ENCODE measurements at places on chromosomes 2 and 18. TPM values are rescaled to one million over a fixed set of nuclear protein-coding genes. Genes with fewer than 3 reads are reported as not detected.

IGFBP2 gene
- 104 TPM for total RNA-seq

GRCh38 chr18:45688113-45688512 is 35.9 kb upstream of the SLC14A1 start:
- peak; percentile 51 for DNase-seq
- peaks cover 17% of the 10 kb centered on the region for H3K4me1 ChIP-seq
- H3K27ac ChIP-seq: no peak overlapping the region
- H3K36me3 ChIP-seq: no peaks in the 10 kb centered on the region
- H3K4me3 ChIP-seq: no peak overlapping the region
- no peaks in the 10 kb centered on the region for H3K27me3 ChIP-seq

ANKRD23 gene
- total RNA-seq: 6.4 TPM

DNA sequence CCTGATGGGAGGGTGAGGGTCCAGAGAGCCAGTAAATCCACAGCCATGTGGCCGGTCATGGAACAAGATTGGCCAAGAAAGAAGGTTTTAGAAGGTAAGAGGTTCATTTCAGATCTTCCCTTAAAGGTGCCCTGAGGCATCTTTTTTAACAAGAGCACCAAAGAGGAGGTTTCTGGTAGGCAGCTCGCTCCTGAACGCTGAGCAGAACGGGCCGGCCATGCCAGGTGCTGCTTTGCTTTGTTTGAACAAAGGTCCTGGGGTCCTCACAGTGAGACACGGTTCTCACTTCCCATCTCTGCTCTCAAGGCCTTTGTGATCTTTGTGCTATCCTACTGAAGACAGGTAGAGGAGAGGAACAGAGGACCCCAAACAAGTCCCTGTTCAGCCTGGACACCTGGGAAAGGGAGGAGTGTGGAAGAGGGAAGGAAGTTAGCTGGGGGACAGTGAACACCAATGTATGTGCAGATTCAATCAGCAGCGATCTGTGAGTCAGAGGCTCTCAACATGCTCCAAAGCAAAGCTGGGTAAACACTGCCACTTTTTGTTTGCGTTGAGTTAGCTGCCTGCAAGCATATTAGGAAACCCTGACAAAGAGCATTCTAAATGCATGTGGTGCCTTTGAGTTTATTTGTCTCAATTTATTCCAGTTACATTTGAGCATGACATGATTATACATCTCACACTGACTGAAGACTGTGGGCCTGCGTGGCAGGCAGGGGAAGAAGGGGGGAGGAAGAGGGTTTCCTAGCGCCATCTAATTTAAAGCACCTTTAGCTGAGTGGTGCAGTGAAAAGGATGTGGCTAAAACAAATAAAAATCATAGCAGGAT is 102.4 kb downstream of the ASB1 start:
- H3K27ac ChIP-seq: no peak overlapping the region
- no peaks in the 10 kb centered on the region for H3K4me1 ChIP-seq
- no peaks in the 10 kb centered on the region for H3K27me3 ChIP-seq
- DNase-seq: peak; percentile 65
- H3K36me3 ChIP-seq: no peaks in the 10 kb centered on the region

MC2R gene
- not detected for total RNA-seq

GRCh38 chr2:234683950-234684349 is 187.1 kb upstream of the ARL4C start:
- H3K4me1 ChIP-seq: peaks cover 30% of the 10 kb centered on the region
- H3K27me3 ChIP-seq: no peaks in the 10 kb centered on the region
- no peak overlapping the region for H3K27ac ChIP-seq
- no peak overlapping the region for H3K4me3 ChIP-seq
- DNase-seq: peak; percentile 28
- no peaks in the 10 kb centered on the region for H3K36me3 ChIP-seq

CREG2 gene
- not detected for total RNA-seq

DNA sequence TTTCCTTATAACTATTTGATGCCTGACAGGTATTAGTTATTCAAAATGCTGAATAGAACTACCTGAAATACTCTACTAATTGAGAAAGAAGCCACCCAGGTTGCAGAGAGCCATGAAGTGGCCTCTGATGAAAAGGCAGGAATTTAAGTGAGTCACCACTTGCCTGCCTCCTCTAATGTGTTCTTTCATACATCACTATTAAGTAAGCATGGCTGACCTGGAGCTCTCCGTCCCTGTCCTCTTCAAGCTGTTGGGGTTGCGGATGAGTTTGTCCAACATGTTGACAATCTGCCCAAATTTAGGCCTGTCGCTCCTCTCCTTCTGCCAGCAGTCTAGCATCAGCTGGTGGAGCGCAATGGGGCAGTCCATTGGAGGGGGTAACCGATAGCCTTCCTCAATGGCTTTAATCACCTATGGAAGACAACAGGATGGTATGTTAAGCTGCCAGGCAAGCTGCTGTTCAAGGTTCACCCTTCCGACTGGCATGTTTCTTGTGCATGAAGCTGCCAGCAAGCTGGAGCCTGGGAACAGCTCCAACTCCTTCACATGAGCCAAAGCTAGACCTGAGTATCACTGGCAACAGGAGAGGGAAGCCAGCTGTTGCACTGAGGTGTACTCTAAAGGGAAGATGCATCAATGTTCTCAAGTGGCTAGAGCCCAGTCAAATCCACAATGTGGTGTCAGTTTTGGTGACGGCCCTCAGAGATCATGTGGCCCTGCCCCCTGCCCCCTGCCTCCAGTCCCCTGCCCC is 142.2 kb downstream of the EPHA4 start:
- H3K4me3 ChIP-seq: no peak overlapping the region
- peaks cover 4% of the 10 kb centered on the region for H3K36me3 ChIP-seq
- no peak overlapping the region for H3K27ac ChIP-seq
- no peaks in the 10 kb centered on the region for H3K4me1 ChIP-seq
- DNase-seq: no peak

NPHP1 gene
- 17.1 TPM for total RNA-seq

- H3K4me3 ChIP-seq: no peak overlapping the region
- DNase-seq: no peak
- no peaks in the 10 kb centered on the region for H3K4me1 ChIP-seq
- no peaks in the 10 kb centered on the region for H3K36me3 ChIP-seq
These were observed 43.6 kb upstream of the PGAP1 start for GRCh38 chr2:196970099-196970498.

DNA sequence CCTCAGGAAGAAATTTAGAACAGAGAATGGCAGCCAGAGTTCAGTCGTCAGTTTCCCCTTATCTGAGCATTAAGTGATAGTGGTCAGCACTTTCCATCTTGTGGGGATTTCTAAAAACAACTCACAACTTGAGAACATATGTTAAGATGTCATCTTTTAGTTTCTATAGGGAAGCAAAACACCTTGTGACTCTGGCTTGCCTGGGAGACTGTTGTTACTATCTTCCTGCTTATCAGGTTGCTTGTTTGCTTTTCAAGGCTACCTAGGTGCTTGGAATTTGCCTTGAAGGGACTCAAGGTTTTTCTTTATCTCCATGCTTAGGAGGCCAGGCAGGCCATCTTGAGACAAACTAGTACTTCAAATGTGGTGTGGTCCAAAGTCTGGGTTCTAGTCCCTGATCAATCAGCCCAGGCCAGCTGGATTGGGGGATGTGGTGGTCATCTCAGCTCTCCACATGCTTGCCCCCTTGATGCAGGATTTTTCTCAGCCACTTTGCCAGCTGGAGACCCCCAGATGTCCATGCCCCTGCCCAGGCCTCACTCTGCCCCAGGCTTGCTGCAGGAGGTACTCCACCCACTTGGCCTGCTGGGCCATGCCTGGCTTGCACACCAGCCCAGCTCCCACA is 125.9 kb downstream of the LYPD1 start:
- H3K4me3 ChIP-seq: no peak overlapping the region
- no peaks in the 10 kb centered on the region for H3K4me1 ChIP-seq
- H3K36me3 ChIP-seq: no peaks in the 10 kb centered on the region
- H3K27ac ChIP-seq: no peak overlapping the region
- no peak for DNase-seq

NT5C1B gene
- total RNA-seq: not detected

DNA sequence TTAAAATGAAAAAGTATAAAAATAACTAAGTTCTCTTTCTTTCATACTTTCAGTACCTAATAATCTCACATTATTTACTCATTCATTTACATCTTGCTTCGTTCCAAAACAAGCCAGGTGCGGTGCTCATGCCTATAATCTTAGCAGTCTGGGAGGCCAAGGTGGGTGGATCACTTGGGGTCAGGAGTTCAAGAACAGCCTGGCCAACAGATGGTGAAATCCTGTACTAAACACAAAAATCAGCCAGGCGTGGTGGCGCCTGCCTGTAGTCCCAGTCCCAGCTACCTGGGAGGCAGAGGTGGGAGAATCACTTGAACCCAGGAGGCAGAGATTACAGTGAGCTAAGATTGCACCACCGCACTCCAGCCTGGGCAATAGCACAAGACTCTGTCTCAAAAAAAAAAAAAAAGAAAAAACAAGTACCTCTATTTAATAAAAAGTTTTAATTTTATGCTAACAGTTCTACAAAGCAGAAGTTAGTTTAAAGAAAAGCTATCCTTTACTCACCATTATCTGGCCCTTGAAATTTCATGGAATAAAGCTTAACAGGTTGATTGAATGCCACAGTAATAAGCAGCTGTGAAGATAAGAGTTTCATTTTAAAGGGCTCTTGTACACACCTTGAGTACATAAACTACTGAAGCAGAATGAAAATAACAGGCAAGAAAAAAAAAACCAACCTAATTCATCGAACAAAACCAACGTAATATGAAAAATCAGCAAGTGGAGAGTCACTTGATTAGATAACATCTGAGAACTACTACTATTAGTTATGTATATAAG is 22.5 kb downstream of the TXNL1 start:
- H3K27ac ChIP-seq: no peak overlapping the region
- H3K36me3 ChIP-seq: peaks cover 32% of the 10 kb centered on the region
- H3K4me3 ChIP-seq: no peak overlapping the region
- DNase-seq: no peak
- no peaks in the 10 kb centered on the region for H3K27me3 ChIP-seq
